Stimulated activated CD8-positive, alpha-beta memory T cell treated with anti-CD3 and anti-CD28 coated beads, Interleukin-4, amount 100 ng/mL, for 1 hour (primary cell): ENCODE measurements at places on chromosomes 4 and X.

DNA sequence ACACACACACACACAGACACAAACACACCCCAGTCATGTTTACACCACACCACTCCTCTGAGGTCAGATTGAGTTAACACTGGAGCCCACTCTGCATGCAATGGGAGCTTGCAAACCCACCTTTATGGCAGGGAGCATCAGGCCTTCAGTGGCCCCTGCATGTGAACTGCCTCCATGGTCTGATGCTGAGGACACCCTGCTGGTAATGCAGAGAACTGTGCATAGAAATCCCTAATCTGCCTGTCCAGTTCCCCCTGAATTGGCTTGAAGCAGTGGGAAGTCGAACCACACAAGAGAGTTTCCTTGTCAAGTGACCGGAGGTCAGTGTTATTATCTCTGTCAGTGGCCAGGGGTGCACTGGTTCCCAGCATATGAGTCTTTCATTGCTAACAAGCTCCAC is 59.8 kb downstream of the ANOS1 start:
- no peak for DNase-seq

DNA sequence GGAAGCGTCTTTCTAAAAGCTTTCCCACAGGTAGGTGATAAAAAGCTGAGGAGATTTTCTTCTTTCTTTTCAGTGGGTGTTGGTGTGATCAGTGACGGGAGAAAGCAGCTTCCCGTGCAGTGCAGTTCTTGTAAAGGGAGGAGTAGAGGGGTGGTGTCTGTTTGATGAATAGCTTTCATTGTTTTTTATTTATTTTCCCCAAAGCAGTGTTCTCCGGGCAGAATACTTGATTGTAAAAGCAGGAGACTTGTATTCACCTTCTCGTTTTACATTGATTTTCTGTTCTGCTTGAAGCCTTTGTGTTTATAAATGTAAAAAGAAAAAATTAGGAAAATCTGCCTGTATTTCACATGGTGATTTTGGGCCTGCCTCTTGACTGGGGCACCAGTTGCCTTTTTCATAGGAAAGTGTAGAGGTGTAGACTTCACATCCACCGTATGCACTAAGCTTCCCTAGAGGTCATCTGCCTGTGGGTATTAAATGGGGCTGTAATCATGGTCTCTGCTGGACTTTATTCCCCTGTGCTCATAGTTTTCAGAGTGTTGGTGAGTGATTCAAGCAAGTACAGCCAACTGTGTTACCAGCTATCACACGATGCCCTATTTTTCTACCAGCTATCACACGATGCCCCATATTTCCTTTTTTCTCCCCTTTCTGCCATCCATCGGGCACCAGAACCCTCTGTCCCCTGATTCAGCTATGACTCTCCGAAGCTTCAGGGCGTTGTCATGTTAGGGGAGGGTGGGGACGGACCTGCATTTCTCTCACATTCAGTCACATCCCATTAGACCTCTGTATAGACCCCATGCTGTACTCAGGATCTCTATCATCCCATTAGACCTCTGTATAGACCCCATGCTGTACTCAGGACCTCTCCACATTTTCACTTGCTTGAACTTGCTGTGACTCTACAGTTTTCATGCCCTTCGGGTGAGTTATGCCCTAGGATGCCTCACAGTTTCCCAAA is 526.5 kb downstream of the TRIML1 start:
- DNase-seq: no peak

DNA sequence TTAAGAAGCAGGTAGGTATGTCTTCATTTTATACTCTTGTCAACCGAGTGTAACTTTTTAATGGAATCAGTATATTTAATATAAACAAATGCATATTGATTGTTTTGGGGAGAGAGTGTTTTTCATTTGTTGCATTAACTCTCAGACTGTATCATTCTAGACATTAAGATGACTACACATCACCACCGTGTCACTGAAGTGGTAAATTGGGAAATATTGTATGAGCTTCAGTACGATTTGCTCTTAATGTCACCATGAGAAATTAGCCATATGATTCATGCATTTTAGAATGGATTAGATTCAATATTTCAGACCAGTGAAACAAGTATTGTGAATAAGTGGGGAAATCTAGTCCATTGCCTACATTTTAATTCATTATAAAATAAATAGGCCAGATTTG is 9.7 kb upstream of the MFAP3L start:
- no peak for DNase-seq

- no peak for DNase-seq
These were observed 166.8 kb upstream of the MAMLD1 start for GRCh38 chrX:150196285-150196684.

- no peak for DNase-seq
These were observed 642.3 kb upstream of the BOD1L1 start for GRCh38 chr4:14269824-14270223.

DNA sequence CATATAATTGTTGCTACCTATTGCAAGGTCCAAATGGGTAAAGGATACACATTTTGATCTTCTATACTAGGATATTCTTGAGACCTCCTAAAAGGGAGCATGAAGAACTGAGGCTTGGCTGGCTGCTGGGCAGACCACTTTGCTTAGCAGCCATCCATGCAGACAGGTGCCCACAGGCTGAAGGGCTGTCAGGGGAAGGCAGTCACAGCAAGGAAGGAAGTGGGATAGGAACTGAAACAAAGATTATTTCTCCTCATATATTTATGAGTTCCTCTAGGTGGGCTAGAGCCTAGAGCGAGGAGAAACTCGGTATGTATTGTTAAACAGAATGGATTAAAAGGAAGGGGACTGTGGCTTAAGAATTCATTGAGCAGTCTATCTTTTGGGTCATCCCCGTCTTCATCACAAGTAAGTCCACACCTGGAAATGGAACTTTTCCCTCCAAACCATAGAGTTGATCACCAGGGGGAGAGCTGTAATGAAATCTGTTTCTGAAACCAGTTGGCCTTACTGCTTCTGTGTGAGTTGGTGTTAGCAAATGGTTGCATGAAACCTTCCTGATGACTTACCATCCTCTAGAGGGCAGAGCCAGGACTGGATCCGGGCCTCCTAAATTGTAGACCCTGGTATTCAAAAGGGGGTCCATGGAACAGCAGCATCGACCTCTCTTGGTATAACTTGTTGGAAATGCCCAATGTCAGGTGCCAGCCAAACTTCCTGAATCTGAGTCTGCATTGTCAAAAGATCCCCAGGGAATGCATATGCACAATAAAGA is 42.3 kb downstream of the AFF2 start:
- DNase-seq: no peak
